Hypothalamus (tissue), 51 donors: ENCODE measurements at places on chromosomes 4 and X.

- DNase-seq, result no peak
Observed at GRCh38 chr4:147370473-147370872, 110.4 kb upstream of the EDNRA start.

DNA sequence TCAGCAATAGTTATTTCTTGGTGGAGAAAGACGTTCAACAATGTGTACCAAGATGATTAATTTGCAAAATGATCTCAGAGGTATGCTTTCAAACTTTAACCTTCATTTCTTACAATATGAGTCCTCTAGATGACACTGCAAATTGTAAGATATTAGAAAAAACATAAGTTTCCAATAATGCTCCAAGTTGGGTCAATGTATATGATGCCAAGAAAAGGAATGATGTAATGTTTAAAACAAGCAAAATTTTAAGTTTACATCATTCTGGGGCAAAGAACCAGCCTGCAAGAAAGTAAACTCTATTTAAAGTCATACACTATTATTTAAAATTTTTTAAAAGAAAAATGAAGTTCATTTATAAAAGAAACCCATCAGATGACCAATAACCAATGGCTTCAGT lies 56.1 kb downstream of the PRSS12 start:
- DNase-seq, result no peak

DNA sequence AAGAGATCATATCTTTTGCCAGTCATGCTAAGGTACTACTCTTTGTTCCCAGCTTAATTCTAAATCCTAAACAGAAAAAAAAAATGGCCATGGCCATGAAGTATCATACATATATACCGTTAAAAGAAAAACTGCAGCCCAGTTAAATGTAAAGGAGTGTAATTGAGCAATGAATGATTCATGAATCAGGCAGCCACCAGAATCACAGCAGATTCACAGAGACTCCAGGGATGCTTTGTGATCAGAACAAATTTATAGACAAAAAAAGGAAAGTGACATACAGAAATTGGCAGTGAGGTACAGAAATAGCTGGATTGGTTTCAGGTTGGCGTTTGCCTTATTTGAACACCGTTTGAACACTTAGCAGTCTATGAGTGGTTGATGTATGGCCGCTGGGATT lies 42.1 kb upstream of the PDGFC start:
- DNase-seq, result no peak

GRCh38 chr4:27894951-27895350 lies 1034.3 kb downstream of the STIM2 start:
- no peak for DNase-seq

GRCh38 chrX:19554786-19555185 lies 39.5 kb upstream of the MAP3K15 start:
- DNase-seq, result no peak

GRCh38 chr4:35556387-35556786 lies 687.9 kb downstream of the ARAP2 start:
- no peak for DNase-seq

GRCh38 chrX:139680356-139680755 lies 27.6 kb downstream of the MCF2 start:
- no peak for DNase-seq

DNA sequence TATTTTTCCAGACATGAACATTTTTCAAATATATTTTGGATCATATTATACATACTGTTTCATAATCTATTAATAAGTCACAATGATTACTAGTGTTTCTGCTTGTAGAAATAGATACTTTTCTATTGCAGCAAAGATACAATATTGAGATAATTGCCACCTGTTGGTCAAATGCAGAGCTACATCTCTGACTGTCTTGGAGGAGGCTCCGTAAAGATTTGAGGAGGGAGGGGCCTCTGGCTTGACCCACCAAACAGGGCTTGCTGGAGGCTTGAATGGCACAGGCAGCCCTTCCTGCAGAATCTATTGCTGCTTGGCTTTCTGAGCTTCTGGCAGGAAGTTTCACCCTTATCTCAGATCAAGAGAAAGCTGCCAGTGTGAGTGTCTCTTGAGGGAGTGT lies 99.3 kb upstream of the ARMCX2 start:
- DNase-seq, result no peak

DNA sequence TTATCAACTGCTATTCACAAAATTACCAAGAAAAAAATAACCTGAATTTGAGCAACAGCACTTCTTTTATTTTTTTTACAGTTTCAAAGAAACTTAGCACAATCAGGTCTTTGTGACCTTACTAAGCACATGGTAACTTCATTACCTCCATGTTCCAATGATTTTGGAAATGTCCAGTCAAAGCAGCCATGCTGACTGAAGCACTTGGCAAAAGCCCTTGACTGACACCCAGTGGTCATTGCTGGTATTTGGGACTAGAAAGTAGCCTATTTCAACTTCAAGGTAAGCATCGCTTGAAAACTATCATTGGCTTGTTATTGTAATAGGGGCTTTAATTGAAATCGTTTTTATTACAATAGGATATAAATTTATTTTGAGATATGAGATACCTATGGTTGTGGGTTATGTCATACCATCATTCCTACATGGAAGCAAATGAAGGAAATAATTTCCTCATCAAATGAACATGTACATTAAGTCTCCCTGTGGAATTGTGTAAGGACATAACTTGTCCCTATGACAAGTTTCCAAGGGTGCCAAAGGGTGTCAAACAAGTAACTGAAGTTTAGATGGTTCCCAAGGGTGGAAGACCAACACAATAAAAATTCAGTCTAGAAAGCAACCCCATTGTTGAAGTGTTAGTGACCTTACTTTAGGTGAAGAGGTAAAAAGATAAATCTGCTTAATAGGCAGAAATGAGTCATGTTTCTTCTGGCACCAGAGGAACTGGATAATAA lies 15.2 kb upstream of the ANXA10 start:
- no peak for DNase-seq

GRCh38 chr4:15690020-15690809 lies 8.6 kb downstream of the FAM200B start:
- DNase-seq, result no peak

- no peak for DNase-seq
Observed at GRCh38 chr4:114791976-114792375, 193.4 kb downstream of the UGT8 start.

GRCh38 chrX:129262912-129263311 lies 260.4 kb downstream of the SMARCA1 start:
- DNase-seq, result no peak

DNA sequence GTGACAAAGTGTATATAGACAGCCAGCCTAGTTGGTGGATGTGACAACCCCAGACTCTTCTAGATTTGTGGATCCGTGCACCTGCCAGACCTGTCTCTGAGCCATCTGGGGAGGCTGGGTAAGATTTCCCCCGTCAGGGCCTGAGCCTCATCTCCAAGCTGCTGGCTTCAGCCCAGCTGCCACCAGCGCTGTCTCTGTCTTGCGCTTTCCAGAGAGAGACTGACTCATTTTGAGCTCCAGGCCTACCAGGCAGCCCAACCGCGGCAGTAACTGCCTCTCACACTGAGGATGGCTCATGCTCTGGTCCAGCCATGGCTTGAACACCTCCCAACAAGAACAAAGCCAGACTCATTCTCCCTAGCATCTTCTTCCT lies 26.4 kb downstream of the NOP14 start:
- DNase-seq, result no peak

DNA sequence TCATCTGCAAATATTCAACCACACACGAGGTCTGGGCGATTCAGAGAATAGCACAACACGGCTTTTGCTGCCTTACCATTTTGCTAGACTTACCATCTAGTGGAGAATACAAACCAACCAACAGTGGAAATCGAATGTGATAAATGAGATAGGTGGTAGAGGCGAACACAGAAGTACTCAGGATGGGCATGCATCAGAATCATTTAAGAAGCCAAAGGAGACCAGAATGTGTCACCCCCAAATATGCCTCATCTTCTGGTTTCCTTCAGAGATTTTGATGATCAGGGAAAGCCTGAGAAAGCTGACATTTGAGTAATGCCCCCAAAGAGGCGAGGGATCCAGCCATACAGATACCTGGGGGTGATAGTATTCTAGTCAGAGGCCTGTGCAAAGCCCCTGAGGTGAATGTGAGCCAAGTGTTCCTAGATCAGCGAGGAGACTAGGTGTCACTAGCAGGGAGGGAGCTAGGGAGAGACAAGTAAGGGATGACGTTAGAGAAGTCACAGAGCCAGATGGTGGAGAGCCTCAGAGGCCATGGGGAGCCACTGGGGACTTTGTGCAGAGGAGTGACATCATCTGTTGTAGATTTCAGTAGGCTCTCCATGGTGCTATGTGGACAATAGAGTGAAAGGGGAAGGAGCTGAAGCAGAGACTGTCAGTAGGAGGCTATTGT lies 1.7 kb downstream of the MTMR1 start:
- DNase-seq, result no peak
